ENCODE measurements at places on chromosomes 16 and 17. TPM values are rescaled to one million over a fixed set of nuclear protein-coding genes. Genes with fewer than 3 reads are reported as not detected.

CES1 gene
- total RNA-seq = 27.5 TPM

TBC1D3C gene
- total RNA-seq = not detected

TMEM100 gene
- 0.10 TPM for total RNA-seq

GRCh38 chr16:3096362-3096761 lies 2.7 kb downstream of the ZSCAN10 start:
- DNase-seq = no peak

- DNase-seq = no peak
Measured at GRCh38 chr16:606656-607307, 16.9 kb downstream of the RAB40C start.

- no peak for DNase-seq
Measured at GRCh38 chr17:78804777-78805176, 22.7 kb upstream of the CYTH1 start.

DNA sequence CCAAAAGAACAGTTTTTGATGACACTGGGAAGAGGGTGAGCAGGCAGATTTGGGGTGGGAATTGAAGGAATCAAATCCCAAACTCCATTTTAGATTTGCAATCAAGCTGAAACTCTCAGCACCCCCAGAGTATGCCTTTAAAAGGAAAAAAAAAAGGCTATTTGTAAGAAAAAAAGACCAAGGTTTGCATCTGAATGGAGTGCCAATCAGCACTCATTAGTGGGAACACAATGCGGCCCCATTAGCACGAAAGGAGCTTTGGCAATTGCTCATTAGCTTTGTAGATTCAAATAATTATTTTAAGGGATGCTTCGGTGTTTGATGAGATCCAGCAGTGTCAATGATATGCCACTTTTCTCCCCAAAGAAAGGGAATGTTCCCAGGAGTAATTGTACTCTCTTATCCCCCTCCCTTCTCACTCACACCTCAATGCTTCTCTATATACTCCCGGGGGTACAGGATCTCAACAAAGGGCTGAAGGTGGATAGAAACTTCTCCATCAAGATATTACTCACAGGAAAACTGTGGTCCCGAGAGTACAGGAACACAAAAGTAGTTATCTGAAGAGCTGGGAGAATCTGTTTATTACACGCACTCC lies 32.2 kb downstream of the CHP2 start:
- no peak for DNase-seq

DNA sequence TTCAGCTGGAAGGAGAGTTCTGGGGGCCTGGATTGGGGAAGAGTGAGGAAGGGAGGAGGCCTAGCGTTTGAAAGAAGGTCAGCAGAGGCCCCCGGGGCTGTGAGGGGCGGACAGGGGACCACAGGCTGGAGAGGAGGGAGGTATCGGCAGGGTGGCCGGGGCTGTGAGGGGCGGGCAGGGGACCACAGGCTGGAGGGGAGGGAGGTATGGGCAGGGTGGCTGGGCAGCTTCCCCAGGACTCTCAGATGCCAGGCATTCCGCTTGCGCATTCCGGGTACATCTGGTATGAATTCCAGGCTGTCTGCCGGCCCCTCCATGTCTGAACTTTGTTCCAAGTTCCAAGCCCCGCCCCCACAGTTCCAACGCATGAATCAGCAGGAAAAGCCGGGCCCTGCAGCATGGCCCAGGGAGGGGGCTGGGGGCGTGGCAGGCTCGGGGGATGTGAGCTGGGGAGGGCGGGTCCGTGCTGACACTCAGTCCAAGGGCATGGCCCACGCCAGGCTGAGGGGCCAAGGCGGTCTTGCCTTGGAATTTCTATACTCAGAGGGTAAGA lies 4.3 kb upstream of the TLCD2 start:
- no peak for DNase-seq

CES5A gene
- not detected for total RNA-seq

GRCh38 chr17:50139950-50140885 lies 10.3 kb upstream of the SAMD14 start:
- no peak for DNase-seq

CMTM2 gene
- not detected for total RNA-seq

FZD2 gene
- 35.4 TPM for total RNA-seq

NRN1L gene
- total RNA-seq = 1.1 TPM

HSF4 gene
- total RNA-seq = 38.6 TPM

GRCh38 chr16:13118091-13118490 lies 216.7 kb downstream of the SHISA9 start:
- DNase-seq = no peak

GRCh38 chr17:57864273-57864672 lies 14.4 kb upstream of the MRPS23 start:
- DNase-seq = no peak

DNA sequence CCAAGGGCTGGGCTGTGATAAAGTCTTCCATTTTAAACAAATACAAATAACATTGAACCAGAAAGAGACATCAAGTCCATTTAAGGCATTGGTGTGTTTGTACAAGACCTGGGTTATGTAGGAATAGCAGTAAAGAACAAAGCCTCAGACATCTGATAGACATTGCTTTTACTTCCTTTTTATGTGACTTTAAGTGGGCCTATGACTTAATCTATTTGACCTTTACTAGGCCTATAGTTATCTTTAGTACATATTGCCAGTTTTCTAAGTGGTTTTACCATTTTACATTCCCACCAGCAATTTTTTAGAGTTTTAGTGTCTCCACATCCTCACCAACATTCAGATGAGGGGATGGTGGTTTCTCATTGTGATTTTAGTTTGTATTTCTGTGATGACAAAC lies 298.8 kb downstream of the ZFHX3 start:
- no peak for DNase-seq

GRCh38 chr16:88892065-88892464 lies 25.6 kb upstream of the PABPN1L start:
- DNase-seq = no peak

DNA sequence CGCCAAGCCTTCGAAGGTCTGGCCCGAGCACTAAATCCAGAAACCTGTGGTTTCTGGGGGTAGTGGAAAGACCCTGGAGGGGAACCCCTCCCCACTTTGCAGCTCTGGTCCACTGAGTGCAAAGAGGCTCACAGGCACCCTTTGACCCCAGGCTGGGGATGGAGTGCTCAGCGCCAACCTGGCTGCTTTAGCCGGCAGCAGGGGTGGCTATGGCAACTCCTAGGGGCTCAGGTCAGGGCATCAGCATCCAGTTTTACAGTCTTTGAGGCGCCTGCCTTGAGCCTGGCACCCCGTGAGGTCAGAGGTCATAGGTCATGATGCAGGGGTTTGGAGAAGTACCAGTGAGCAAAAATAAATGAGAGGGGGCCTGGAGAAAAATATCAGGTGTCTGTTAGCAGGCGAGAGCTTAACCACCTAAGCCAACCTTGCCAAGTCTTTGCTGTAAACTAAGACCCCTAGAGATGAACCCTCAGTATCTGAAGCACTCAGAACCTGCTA lies 17.9 kb downstream of the CA7 start:
- no peak for DNase-seq

- DNase-seq = no peak
Measured at GRCh38 chr17:81821603-81822311, 11.3 kb downstream of the MCRIP1 start.

GRCh38 chr17:66466840-66467367 lies 164.5 kb downstream of the PRKCA start:
- DNase-seq = peak; percentile 93

DNA sequence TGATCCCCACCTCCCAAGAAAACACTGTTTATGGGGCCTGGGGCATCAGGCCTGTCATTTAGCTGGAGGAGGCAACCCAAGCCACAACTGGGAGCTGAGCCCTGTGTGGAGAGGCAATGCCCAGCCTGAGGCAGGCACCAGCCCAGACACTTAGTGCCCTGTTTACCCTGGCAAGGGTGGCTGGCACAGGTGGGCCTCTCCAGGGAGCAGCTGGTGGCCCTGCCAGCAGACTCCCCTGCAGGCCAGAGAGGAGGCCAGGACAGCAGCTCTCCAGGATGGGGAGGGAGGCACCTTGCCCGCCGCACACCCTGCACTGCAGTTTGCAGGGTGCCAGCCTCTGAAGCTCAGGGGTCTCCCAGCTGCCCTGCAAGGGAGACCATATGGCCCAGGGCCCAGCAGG lies 9.1 kb upstream of the TMEM92 start:
- DNase-seq = no peak

- no peak for DNase-seq
Measured at GRCh38 chr16:11493531-11493929, 93.2 kb downstream of the LITAF start.

SMIM5 gene
- total RNA-seq = 0.10 TPM

PMFBP1 gene
- 0.10 TPM for total RNA-seq

DNA sequence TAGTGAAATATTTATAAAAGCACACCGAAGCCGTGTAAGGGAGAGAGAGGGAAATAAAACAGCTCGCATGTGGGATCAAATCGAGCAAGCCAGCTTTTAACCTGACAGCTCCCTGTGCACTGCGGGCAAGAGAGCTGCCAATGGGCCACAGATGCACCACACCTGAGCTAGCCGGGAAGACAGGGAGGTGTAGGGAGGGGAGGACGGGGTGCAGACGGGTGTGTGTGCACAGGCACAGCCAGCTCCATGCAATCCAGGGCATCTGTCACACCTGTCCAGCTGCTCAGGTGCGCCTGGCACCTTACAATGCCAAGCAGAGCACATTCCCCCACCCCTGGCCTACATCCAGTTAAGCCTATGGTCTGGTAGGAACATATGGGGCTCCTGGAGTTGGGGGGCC lies 70.0 kb downstream of the C16orf78 start:
- DNase-seq = no peak

KRT23 gene
- total RNA-seq = not detected

RHBDF2 gene
- total RNA-seq = 67.8 TPM

DNA sequence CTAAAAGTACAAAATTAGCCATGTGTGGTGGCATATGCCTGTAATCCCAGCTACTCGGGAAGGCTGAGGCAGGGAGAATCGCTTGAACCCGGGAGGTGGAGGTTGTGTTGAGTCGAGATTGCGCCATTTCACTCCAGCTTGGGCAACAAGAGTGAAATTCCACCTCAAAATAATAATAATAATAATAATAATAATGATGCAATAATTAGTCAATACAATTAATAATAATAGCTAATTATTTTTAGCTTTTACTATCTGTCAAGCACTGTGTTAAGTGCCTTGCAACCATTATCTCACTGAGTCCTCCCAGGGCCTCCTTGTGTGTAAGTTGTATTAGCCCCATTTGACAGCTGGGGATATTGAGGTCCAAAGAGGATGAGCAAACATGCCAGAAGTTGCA lies 14.3 kb upstream of the HS3ST3A1 start:
- no peak for DNase-seq

SLC52A1 gene
- 0.54 TPM for total RNA-seq

ZNF267 gene
- 24.2 TPM for total RNA-seq

ENKD1 gene
- total RNA-seq = 14.6 TPM

- no peak for DNase-seq
Measured at GRCh38 chr17:64236827-64237403, 26.1 kb downstream of the TEX2 start.

SNF8 gene
- 371 TPM for total RNA-seq

KRTAP1-1 gene
- not detected for total RNA-seq

AKAP10 gene
- total RNA-seq = 24.6 TPM

VAT1L gene
- total RNA-seq = not detected
